ENCODE measurements at places on chromosomes 2 and 18. TPM values are rescaled to one million over a fixed set of nuclear protein-coding genes. Genes with fewer than 3 reads are reported as not detected.
A peak's percentile ranks its signal among the peaks of the same experiment; 100 is the strongest.

CD8A gene
- total RNA-seq, result 686 TPM

OR6B2 gene
- not detected for total RNA-seq

OBSL1 gene
- total RNA-seq, result 0.16 TPM

TANK gene
- total RNA-seq, result 147 TPM

DNA sequence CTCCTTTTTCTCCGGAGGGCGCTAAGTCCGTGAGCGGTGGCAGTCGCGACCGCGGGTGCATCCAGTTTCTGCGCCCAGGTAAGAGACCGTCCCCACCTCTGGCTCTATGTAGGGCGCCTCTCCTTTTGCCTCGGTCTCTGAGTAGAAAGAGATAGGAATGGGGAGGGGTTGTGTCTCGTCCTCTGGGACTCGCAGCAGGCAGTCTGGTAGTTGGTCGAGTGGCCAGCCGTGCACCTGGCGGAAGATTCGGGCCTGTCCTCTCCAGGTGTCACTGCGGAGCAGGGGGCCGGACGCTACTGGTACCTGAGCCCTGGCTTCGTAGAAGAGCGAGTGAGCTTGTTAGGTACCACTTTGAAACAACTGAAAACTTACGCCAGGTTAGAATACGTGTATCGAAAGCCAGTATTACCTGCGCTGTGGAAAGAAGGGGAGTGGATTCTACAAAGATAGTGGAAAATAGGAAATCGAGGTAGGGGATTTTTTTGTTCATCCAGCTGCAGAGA is 403 bp downstream of the MAP2 start:
- no peaks in the 10 kb centered on the region for H3K36me3 ChIP-seq
- peaks cover 10% of the 10 kb centered on the region for H3K4me1 ChIP-seq
- H3K27ac ChIP-seq, result no peak overlapping the region
- DNase-seq, result no peak
- H3K27me3 ChIP-seq, result peaks cover 27% of the 10 kb centered on the region

DNA sequence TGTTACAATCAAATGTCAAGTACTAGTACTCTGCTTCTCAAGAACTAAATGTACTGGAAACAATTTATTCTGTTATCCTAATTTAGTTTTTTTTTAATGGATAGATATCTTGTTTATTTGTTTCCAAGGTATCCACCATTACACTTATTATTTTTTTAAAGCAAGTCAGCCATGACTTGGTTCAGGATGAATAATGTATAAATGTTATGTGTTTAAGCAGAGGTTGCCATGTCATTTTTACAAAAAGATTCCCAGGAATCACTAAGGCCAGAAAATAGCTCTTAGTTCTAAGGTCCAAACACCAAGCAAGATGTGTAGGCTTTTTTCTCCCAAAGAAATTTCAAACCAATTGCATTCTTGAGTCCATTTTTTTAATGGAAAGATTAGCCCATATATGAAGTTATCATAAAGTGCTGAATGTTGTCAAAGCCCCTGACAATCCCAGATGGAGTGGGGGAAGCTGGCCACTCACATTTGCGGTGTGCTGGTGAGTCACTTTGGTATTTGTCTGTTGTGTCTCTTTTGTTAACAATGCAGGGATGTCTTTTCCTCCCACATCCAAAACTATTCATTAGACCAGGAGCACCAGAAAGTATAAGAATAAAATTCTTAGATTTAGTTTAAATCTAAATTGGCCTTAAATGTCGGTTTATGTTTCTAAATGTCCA is 158.9 kb downstream of the COL6A3 start:
- DNase-seq, result no peak
- H3K27ac ChIP-seq, result no peak overlapping the region
- no peaks in the 10 kb centered on the region for H3K36me3 ChIP-seq
- H3K27me3 ChIP-seq, result peaks cover 37% of the 10 kb centered on the region

DNA sequence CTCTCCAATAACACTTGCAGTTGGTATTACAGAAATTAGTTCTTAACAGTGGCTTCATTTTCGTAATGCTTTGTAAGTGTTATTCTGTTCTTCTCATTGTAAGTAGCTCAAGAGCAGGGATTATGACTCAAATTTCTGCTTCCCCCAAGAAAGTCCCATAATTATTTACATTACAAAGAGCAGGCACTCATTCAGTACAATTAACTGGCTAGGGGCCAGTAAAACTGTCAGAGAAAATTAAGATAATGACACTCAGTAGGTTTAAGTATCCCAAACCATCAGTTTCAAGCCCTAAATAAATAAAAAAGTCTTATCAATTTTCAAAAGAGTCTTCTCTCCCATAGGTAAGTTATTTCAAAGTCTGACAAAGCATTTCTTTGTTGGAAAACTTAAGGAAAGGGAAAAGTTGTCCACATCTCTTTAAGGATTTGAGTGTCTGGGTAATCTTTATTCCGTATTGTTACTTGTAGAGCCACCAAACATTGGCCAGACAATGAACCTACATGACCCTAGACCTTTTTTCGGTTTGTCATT is 137.1 kb downstream of the ARHGAP28 start:
- H3K4me3 ChIP-seq, result no peak overlapping the region
- DNase-seq, result no peak
- H3K27me3 ChIP-seq, result no peaks in the 10 kb centered on the region
- H3K4me1 ChIP-seq, result no peaks in the 10 kb centered on the region
- H3K27ac ChIP-seq, result no peak overlapping the region

DNA sequence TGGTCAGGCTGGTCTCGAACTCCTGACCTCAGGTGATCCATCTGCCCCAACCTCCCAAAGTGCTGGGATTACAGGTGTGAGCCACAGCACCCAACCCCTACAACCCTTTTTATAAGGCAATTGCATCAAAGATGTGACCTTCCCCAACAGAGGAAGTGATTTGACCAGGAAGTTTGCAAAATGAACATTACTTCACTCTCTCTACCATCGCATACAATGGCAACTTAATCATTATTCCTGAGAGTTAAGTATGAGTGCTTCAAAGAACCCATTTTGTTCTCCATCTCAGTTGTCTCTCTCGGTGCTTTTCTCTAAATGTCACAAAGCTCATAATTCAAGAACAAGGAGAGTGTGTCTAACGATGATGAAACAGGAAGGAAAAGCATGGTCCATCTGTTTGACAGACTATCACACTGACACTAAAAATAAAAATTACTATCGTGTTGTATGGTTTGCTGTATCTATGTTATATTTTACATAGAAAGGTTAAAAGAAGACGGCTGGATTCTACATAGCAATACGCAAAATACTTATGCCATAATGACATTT is 18.1 kb upstream of the CREG2 start:
- no peak overlapping the region for H3K27ac ChIP-seq
- no peak overlapping the region for H3K4me3 ChIP-seq
- no peaks in the 10 kb centered on the region for H3K36me3 ChIP-seq
- DNase-seq, result no peak
- H3K27me3 ChIP-seq, result peaks cover 42% of the 10 kb centered on the region
- peaks cover 5% of the 10 kb centered on the region for H3K4me1 ChIP-seq

DNA sequence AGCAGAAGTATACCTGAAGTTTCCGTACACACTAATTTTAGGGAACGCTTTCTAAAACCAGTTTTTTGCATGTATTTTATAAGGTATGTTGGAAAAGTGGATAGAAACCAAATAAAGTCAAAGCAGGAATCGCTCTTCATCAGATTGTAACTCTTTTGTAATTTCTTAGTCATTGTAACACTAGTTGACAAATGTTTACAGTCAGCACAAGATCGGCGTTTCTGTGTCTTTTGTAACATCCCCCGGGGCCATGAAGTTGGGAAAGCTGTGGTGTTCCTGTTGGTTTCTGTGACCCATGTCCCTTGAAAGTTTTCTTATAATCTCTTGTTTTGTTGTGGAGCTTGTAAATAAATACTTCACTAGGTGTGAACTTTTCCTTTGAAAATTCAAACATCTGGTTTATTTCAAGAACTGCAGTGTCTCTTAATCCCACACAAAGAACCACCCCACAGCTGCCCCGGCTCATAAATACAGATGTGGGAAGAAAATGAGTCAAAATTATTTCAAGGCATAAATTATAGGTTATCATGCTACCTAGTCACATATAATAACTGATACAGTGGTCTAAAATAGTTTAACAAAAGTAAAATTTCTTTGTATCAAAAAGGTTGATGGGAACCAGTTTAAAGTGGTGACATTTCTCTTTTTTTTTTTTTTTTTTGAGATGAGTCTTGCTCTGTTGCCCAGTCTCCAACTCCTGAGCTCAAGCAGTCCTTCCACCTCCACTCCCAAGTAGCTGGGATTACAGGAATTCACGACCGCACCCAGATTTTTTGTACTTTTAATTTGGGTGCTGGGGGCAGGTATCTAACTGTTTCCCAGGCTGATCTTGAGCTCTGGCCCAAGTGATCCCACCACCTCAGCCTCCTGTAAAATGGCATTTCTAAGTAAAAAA is 751 bp upstream of the NMI start:
- DNase-seq, result peak; percentile 47
- H3K27ac ChIP-seq, result peak overlapping the region; percentile 99
- H3K36me3 ChIP-seq, result peaks cover 26% of the 10 kb centered on the region
- H3K27me3 ChIP-seq, result no peaks in the 10 kb centered on the region
- H3K4me1 ChIP-seq, result peaks cover 37% of the 10 kb centered on the region
- H3K4me3 ChIP-seq, result peak overlapping the region; percentile 84

DNA sequence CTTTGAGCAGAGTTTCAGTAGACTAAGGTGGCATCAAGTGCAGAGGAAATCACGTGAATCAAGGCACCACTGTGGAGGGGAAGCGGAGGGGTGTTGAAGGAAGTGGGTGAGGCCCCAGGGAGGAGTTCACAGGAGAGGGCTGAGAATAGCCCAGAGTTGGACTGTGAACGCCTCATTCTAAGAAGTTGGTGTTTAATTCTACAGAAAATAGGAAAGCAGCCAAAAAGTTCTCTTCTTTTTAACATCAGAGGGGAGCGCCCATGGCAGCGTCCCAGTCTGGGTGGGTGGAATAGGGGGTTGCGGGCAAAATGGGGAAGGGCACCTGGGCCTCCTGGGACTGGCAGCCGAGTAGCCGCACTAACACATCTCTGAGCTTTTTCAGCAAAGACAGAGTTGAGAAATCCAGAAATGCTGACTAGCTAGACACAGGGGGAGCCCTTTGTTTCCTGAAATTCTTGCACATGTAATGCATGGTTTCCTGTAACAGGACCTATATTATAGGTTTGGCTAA is 97.0 kb downstream of the NEB start:
- H3K27me3 ChIP-seq, result no peaks in the 10 kb centered on the region
- H3K36me3 ChIP-seq, result peaks cover 13% of the 10 kb centered on the region
- peak; percentile 86 for DNase-seq
- H3K4me1 ChIP-seq, result peaks cover 32% of the 10 kb centered on the region
- H3K4me3 ChIP-seq, result peak overlapping the region; percentile 51
- peak overlapping the region; percentile 91 for H3K27ac ChIP-seq

GRCh38 chr2:107545851-107546250 is 280.8 kb upstream of the RGPD4 start:
- H3K4me3 ChIP-seq, result no peak overlapping the region
- no peaks in the 10 kb centered on the region for H3K36me3 ChIP-seq
- no peaks in the 10 kb centered on the region for H3K27me3 ChIP-seq
- no peaks in the 10 kb centered on the region for H3K4me1 ChIP-seq

GRCh38 chr2:190355968-190356644 is 12.7 kb downstream of the INPP1 start:
- H3K27me3 ChIP-seq, result no peaks in the 10 kb centered on the region
- H3K36me3 ChIP-seq, result peaks cover 6% of the 10 kb centered on the region
- H3K4me3 ChIP-seq, result no peak overlapping the region
- peaks cover 23% of the 10 kb centered on the region for H3K4me1 ChIP-seq
- DNase-seq, result no peak

DNA sequence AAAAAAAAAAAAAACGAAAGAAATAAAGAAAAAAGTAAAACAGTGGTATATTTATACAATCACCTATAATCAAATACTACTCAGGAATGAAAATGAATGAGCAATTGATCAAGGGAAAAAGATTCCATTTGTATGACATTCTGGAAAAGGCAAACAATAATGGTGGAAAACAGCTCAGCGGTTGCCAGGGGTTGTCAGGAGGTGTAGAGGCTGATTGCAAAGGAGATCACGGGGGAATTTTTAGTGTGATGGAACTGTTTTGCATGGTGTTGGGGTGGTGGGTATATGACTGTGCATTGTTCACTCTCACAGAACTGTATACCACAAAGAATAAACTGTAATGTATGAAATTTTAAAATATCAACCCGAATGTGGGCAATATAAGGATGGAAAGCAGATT is 45.5 kb upstream of the INPP4A start:
- no peak overlapping the region for H3K4me3 ChIP-seq
- no peak for DNase-seq
- peaks cover 71% of the 10 kb centered on the region for H3K27me3 ChIP-seq
- H3K36me3 ChIP-seq, result no peaks in the 10 kb centered on the region
- H3K4me1 ChIP-seq, result peaks cover 14% of the 10 kb centered on the region
- H3K27ac ChIP-seq, result no peak overlapping the region

DNA sequence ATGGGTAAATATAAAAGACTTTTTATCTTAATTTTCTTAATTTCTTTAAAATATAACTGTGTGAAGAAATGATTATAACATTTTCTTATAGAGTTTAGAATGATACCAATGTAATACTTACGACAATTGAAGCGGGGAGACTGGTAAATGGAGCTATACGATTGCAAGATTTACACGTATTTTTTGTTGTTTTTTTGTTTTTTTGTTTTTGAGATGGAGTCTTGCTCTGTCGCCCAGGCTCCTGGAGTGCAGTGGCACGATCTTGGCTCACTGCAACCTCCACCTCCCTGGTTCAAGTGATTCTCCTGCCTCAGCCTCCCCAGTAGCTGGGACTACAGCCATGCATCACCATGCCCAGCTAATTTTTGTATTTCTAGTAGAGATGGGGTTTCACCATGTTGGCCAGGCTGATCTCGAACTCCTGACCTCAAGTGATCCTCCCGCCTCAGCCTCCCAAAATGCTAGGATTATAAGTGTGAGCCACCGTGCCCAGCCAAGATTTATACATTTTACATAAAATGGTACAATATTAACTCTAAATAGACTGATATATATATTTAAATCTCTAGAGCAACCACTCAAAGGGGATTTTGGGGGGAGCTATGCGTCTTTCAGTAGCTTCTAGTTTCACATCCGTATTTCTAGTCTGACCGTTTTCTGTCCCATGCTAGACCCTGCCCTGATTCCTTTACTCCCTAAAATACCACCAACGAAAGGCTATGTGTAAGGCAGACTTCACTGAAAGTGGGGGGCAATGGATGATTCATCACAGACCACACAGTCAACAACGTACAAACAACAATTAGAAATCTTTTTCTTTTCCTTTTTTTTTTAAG is 28.2 kb upstream of the ATG16L1 start:
- no peak overlapping the region for H3K4me3 ChIP-seq
- H3K4me1 ChIP-seq, result peaks cover 14% of the 10 kb centered on the region
- H3K27ac ChIP-seq, result no peak overlapping the region
- peaks cover 2% of the 10 kb centered on the region for H3K27me3 ChIP-seq
- no peak for DNase-seq

GRCh38 chr2:224357098-224357901 is 44.6 kb downstream of the FAM124B start:
- H3K36me3 ChIP-seq, result no peaks in the 10 kb centered on the region
- no peak overlapping the region for H3K27ac ChIP-seq
- H3K27me3 ChIP-seq, result peaks cover 4% of the 10 kb centered on the region
- no peak overlapping the region for H3K4me3 ChIP-seq
